ENCODE measurements at places on chromosomes 11 and 22.

GRCh38 chr22:42814215-42814614 lies 42.9 kb downstream of the ARFGAP3 start:
- no peak for DNase-seq

DNA sequence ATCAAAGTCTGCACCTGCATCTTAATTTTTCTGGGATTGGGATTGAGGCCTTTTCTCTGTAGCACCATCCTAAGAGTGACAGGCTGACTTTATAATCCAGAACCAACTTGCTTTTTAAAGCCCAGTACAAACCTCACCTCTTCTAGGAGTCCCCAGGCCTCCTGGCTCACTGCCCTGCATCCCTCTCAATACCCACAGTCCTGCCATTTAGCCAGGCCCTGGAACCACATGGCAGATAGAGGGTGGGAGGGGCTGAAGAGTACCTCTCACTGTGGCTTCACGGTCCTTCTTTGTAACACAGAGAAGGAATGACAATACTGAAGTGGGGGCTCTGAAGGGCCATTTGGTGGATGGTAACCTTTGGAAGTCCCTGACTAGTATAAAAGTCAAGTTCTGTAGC lies 63.5 kb upstream of the PHOX2A start:
- no peak for DNase-seq

DNA sequence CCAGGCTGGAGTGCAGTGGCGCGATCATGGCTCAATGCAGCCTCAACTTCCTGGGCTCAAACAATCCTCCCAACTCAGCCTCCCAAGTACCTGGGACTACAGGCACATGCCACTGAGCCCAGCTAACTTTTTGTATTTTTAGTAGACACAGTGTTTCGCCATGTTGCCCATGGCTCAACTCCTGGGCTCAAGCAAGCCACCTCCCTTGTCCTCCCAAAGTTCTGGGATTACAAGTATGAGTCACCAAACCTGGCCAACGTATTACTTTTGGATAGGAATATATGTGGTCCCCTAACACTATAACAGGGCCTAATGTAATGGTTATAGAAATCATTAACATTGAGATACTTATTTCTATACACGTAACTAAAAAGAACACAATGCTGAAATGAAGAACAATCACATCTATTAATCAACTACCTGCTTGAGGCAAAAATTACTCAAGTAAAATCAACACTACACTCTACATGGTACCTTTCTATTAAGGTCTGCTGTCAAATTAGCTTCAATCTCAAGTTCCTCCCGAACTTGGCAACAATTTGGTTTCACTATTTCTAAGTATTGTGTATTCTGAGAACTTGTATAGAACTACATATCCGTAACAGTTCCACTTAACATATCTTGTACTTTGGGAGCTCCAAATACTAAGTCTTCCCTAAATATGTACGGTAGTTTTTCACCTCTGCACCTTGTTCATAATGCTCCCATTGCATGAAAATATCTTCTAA lies 124.9 kb downstream of the FCHSD2 start:
- DNase-seq, result no peak

DNA sequence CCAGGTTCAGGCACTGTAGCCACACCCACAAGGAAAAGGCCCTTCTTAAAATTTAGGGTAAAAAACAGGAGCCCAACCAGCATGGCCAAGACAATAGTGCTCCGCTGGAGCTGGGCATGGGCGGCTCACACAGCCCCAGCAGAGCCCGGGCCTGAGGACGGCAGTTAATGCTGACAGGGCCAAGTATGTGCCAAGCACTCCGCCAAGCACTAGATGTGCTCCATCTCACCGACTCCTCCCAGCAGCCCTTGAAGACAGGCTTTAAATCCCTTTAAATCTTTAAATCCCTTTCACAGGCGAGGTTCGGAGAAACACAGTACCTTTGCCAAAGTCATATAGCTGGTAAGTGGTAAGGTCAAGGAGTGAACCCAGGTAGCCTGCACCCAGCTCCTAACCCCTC lies 4.8 kb downstream of the ARFGAP2 start:
- no peak for DNase-seq

DNA sequence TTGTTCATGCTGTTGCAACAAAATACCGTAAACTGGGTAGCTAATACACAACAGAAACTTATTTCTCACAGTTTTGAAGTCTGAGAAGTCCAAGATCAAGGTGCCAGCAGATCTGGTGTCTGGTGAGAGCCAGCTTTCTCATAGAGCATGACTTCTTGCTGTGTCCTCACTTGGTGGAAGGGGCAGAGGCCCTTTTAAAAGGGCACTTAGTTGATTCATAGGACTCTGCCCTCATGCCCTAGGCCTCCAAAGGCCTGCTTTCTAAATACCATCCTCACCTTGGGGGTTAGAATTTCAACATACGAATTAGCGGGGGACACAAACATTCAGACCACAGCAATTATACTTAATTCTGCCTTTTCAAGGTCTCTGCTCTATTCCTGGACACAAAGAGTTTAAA lies 52.3 kb upstream of the FDX1 start:
- DNase-seq, result no peak

- DNase-seq, result no peak
Observed at GRCh38 chr22:39479254-39479653, 22.4 kb downstream of the MGAT3 start.

- no peak for DNase-seq
Observed at GRCh38 chr11:105948918-105949590, 73.0 kb downstream of the MSANTD4 start.

DNA sequence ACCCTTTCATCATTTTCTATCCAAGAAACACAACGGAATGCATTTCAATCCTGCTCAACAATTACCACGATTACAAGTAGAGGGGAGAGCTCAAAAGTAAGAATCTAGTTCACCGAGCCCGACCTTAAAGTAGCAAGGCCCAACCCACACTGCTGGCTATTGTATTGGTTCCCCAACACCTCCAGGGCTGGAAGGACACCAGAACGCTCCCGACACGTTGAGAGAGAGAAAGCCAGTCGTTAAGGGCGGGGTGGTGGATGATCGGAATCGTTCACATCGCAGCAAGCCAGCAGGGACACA lies 690 bp downstream of the CKAP5 start:
- DNase-seq, result no peak

GRCh38 chr11:3660960-3661359 lies 10.2 kb downstream of the CHRNA10 start:
- DNase-seq, result no peak

DNA sequence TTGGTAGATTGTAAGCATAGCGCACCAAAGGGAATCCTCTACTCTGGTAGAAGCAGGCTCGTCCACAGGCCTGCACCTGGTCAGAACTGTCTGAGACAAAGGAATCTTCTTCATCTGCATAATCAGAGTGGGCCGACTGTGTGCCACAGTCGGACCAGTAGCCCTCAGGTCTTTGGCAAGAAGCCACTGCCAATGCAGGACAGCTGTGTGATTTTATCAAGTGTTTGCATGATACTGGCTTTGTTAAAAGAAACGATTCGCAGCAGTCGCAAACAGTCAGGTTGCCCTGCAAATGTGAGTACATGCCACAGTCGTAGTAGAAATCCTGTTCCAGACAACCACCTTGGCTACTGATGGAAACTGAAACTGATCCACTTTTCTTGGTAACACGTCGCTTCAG lies 4.9 kb upstream of the CCDC34 start:
- no peak for DNase-seq

- DNase-seq, result no peak
Observed at GRCh38 chr11:122138744-122139594, 23.0 kb upstream of the BLID start.

- DNase-seq, result no peak
Observed at GRCh38 chr22:49715450-49715849, 112.2 kb downstream of the BRD1 start.

DNA sequence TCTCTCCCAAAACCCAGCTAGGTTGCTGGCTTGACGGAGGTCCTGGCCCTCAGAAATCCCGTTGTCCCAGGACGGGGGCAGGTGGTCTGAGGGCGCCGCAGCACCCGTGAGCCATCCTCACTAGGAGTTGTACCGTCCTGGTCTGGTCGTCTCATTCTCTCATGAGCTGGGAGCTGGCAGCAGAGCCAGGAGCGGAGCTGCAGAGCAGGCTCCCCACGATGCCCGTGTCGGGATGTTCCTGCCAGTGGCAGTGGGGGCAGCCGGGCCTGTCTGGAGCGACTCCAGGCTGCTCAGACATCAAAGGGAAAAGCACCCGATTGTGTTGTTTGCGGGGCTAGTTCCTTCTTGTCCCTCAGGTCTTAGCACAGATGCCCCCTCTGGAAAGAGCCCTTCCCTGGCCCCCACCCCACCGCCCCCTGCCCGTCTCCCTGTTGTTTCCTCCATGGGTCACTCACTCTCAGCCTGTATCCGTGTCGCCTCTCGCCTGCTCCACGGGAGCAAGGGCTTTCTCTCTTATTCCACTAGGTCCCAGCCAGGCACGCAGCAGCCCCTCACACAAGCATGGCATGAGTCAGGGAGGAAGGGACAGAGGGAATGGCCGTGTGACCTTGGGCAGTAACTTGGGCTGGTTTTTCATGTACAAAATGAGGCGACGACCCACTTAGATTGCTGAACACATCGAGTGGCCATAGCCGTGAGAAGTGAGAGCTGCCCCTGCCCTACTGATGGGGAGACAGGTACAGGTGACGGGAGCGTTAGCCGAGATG lies 23.2 kb upstream of the MGAT3 start:
- no peak for DNase-seq

DNA sequence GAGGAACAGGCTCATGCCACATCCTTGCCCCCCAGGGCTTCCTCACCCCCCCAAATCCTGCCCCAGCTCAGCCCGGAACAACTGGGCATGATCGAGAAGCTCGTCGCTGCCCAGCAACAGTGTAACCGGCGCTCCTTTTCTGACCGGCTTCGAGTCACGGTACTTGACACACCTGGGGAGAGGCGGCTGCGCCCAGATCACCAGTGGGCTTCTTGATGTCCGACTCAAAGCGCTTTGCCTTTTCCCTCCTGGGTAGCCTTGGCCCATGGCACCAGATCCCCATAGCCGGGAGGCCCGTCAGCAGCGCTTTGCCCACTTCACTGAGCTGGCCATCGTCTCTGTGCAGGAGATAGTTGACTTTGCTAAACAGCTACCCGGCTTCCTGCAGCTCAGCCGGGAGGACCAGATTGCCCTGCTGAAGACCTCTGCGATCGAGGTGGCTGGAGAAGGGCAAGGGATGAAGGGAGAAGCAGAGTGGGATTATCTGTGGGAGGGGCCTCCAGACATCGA lies 3.5 kb downstream of the NR1H3 start:
- DNase-seq, result no peak

DNA sequence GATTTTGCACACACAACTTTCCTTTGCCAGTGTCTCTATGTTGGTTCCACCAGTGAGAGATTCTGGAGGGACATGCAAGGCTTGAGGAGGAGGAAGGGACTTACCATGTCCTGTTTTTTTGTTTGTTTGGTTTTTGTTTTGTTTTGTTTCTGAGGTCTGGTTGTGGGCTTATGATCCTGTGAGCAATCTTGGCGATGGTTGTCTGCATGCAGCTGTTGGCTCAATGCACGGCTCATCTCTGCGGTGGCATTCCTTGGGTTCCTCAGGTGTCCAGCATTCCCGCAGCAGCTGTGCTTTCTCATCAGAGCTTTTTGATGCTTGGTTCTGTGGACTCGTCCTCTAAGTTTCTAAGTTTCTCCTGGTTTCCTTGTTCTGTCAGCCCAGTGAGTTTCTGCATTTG lies 4.8 kb upstream of the NNMT start:
- DNase-seq, result no peak

DNA sequence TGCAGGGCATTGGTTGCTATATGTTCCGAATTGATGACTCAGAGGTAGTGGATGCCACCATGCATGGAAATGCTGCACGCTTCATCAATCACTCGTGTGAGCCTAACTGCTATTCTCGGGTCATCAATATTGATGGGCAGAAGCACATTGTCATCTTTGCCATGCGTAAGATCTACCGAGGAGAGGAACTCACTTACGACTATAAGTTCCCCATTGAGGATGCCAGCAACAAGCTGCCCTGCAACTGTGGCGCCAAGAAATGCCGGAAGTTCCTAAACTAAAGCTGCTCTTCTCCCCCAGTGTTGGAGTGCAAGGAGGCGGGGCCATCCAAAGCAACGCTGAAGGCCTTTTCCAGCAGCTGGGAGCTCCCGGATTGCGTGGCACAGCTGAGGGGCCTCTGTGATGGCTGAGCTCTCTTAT lies 5.4 kb upstream of the TTC36 start:
- no peak for DNase-seq

GRCh38 chr22:24392218-24392931 lies 35.0 kb upstream of the ADORA2A start:
- no peak for DNase-seq

- DNase-seq, result no peak
Observed at GRCh38 chr11:47057365-47057764, 119.3 kb downstream of the ARFGAP2 start.

GRCh38 chr22:50002791-50003190 lies 9.8 kb downstream of the IL17REL start:
- no peak for DNase-seq

GRCh38 chr11:116650052-116650451 lies 122.7 kb downstream of the BUD13 start:
- no peak for DNase-seq

- DNase-seq, result no peak
Observed at GRCh38 chr11:19679952-19680828, 32.4 kb upstream of the NAV2 start.

- DNase-seq, result no peak
Observed at GRCh38 chr11:44782478-44782877, 55.7 kb downstream of the TSPAN18 start.

DNA sequence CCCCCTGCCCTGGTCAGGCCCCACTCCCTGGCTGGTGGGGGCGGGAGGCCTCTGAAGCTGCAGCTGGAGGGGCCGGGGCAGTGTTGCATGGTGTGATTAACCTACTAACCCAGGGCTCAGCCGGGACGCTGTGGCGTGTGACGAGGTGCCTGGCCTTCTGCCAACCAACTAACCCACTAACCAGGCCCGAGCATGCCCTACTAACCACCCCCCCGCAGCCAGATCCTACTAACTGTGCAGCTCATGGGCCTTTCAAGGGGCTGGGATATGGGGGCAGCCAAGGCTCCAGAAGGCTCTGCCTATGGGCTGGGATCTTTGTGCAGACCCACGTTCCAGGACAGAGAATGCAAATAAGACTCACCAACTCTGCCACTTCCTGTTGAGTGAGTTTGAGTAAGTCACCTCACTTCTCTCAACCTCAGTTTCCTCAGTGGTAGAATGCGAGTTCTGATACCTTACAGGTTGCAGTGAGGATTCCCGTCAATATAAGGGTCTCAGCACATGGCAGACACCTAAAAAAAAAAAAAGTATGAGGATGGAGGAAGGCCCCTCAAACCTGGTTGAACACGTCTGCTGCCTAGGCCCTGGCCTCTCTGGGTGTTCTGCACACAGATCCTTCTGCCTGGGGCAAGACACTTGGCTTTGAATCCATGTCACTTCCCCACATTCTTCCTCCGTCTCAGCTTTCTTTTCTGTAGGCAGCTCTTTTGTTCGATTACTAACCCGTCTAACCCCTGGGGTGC lies 14.1 kb downstream of the MIAT start:
- DNase-seq, result peak; percentile 70

GRCh38 chr11:118853678-118854077 lies 30.0 kb upstream of the CXCR5 start:
- no peak for DNase-seq

GRCh38 chr22:27662359-27663301 lies 138.9 kb downstream of the MN1 start:
- DNase-seq, result no peak

GRCh38 chr22:19772422-19772672 lies 11.8 kb downstream of the TBX1 start:
- no peak for DNase-seq

- DNase-seq, result no peak
Observed at GRCh38 chr22:26804911-26805539, 147.6 kb downstream of the MIAT start.

All from T-helper 9 cell (primary cell).